ENCODE measurements at places on chromosomes 1 and 21.
A peak's percentile ranks its signal among the peaks of the same experiment; 100 is the strongest.

DNA sequence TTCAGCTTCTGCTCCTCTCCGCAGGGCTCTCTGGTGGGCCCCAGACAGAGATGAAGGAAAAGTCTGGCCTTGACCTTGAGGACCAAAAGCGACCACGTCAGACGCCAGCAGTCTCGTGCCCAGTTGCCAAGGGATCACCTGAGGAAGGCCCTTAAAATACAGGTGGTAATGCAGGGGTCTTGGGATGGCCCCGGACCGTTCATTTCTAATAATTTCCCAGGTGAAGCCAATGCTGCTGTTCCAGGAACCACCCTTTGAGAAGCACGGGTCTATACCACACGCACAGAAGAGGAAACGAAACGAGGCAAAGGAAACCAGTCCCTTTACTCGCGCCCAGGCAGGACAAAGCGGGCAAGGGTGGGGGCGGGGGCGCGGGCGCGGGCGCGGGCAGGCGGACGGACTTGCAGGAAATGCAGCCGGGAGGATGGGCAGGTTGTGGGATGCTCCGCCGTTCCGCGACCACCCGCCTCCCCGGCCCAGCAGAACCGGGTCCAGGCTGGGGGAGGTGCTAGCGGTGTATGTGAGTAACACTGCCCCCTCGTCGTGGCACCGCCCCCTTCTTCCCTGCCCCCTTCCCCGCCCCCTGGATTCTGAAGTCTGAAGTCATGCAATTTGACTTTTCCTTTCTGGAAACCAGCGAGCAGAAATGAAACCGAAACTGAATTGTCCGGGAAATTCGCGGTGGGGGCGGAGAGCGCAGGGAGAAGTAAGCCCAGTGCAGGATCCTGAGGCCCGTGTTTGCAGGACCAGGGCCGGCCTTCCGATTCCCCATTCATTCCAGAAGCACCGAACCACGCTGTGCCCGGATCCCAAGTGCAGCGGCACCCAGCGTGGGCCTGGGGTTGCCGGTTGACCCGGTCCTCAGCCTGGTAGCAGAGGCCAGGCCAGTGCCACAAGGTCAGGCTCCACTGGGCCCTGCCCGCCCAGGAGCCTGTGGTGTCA lies 5.8 kb upstream of the MX1 start:
- peak; percentile 76 for DNase-seq

- DNase-seq = no peak
These were observed 2.4 kb downstream of the ICMT start for GRCh38 chr1:6233376-6233775.

- DNase-seq = no peak
These were observed 9.9 kb downstream of the GPR3 start for GRCh38 chr1:27402349-27402754.

DNA sequence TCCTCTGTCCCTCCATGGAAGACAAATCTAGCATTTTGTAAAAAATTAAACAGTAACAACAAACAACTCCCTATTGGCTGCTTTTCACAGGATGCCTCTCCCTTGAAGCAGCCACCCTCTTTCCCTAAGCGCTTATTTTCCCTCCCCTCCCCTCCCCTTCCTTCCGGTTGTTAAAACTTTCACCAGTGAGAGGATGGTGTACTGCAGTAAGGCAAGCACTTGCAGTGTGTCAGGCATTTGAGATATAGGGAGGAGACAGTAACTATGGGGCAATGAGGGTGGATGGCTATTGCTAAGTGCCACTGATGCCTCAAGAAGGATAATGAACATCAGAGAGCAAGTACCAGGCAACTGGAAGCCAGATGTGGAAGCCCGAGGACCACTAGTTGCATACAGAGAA lies 19.1 kb upstream of the KIAA1614 start:
- no peak for DNase-seq

DNA sequence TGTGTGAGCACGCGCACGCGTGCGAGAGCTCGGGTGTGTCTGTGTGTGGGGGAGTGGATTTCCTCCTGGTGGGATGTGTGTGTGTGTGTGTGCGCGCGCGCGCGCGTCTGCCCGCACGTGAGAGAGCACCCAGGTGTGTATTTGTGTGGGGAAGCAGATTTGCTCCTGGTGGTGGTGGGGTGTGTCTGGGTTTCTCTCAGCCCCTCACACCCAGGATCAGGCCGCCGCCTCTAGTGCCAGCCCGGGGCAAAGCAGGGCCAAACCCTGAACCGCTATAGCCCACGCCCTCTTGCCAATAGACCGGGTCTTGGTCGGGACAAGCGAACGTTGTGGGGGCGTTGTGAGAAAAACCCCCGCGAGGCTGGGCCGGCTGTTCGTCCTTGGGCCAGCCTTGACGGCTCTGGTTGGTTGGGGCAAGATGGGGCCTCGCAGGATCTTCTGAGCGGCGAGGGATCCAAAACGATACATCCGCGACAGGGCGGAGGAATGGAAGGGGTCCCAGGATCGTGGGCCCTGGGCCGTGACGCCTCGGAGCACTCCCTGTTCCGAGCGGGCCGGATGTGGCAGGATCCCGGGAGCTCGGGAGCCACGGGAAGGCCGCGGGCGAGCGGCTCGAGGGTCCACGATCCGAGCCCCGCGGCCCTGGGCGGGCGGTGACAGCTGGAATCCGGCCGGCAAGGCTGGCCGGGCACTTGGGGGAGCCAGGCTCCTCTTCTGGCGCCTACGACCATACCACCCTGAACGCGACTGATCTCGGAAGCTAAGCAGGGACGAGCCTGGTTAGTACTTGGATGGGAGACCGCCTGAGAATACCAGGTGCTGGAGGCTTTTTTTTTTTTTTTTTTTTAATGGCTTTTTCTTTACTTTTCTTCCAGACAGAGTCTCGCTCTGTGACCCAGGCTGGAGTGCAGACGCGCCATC lies 68.2 kb downstream of the RNF187 start:
- DNase-seq = no peak

- no peak for DNase-seq
These were observed 36.1 kb downstream of the SLC45A1 start for GRCh38 chr1:8354038-8354437.

GRCh38 chr1:164743976-164744375 lies 185.0 kb downstream of the PBX1 start:
- no peak for DNase-seq

GRCh38 chr1:90952906-90953305 lies 68.9 kb downstream of the ZNF644 start:
- DNase-seq = no peak

DNA sequence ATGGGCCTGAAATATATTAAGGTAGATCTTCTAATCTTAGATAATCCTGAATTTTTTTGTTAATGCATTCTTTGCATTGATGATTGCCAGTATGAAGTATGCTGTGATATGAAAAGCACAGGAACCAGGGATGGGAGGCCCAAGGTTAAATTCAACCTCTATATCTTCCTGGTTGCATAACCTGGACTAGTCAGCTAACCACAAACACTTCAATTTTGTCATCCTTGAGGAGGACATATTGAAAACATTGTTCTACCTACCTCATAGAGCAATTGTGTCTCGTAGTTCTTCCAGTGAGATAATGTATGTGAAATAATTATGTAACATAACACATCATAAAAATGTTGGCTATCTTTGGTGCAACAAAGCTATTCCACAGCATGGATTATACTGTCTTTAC lies 25.6 kb downstream of the PDC start:
- DNase-seq = no peak

GRCh38 chr1:58573705-58574591 lies 3.1 kb downstream of the TACSTD2 start:
- DNase-seq = peak; percentile 49

DNA sequence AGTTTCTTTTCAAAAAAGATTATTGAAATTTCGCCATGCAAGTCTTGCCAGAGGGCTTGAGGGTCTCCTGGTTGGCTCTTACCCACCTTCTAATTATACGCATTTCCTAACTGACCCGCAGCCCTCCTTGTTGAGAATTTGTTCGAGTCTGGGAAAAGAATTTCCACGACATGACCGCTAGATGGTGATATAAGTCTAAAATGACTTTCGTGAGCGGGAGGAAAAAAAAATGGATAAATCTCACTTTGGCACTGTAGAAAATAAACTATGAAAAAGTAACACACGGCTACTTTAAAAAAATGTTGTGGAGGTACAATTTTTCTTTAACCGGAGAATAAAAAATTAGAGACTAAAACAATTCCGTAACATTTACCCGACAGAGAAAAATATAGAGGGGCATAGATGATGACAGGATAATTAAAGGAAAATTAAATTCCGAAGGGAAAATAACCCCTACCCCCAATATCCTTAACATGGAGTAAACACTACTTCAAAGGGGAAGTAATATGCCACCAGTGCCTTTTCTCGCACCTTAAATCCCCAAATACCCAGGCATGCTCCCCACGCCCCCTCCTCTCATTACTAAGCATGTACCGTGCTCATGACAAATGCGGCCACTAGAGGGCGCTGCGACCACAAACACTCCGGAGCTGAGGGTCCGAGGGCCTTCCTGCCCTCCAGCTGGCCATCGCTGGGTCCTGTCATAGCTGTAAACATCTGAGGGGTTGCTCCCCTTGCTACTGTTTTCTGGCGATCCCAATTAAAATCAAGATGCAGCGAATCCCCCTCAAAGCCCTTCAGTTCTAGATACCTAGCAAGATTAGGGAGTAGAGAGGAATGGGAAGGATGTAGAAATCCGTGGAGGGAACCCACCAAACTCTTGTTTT lies 266.9 kb downstream of the ASTN1 start:
- peak; percentile 62 for DNase-seq

- no peak for DNase-seq
These were observed 315.5 kb upstream of the DEPDC1 start for GRCh38 chr1:68812333-68812732.

- no peak for DNase-seq
These were observed 1.5 kb upstream of the SPATC1L start for GRCh38 chr21:46185716-46186115.

DNA sequence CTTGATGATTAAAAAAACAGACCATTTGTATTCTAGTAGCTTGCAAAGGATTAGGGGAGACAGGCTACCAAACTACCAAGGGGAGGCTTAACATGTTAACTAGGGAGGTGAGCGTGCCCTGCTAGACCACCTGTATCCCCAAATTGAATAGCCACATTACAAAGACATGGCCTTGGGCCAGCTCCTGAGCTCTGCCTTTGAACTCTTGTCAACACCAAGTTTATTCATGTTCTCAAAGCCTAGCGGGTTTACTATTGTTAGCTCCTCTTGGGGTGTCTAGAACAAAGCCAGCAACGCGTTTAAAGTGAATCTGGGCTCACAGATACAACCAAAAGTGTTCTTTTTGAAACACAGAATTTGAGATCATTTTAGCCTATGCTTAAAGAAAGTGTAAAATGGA lies 36.3 kb downstream of the SMYD2 start:
- no peak for DNase-seq

- no peak for DNase-seq
These were observed 232.6 kb downstream of the COL11A1 start for GRCh38 chr1:102875756-102876155.

DNA sequence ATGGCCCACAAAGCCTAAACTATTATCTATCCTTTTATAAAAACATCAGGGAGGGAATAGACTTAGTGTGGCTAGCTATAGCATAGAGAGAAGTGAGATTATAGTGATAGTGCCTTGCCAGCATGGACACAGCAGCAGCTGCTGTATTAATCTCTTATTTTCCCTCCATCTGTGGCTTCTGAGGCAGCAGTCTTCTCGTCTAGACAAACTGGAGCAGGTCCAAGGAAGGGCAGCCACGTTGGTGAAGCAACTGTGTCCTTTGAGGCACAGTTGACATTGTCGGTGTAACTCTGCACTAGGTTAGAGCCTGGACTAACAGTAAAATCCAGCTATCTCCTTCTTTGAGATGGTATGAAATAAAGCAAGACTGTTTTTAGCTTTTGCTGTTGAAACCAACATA lies 131.3 kb downstream of the CACHD1 start:
- no peak for DNase-seq

GRCh38 chr1:205061665-205062069 lies 18.7 kb downstream of the CNTN2 start:
- DNase-seq = peak; percentile 72

- no peak for DNase-seq
These were observed 93.9 kb downstream of the STUM start for GRCh38 chr1:226642421-226642820.

- DNase-seq = no peak
These were observed 21.5 kb upstream of the LYST start for GRCh38 chr1:235888119-235888643.

DNA sequence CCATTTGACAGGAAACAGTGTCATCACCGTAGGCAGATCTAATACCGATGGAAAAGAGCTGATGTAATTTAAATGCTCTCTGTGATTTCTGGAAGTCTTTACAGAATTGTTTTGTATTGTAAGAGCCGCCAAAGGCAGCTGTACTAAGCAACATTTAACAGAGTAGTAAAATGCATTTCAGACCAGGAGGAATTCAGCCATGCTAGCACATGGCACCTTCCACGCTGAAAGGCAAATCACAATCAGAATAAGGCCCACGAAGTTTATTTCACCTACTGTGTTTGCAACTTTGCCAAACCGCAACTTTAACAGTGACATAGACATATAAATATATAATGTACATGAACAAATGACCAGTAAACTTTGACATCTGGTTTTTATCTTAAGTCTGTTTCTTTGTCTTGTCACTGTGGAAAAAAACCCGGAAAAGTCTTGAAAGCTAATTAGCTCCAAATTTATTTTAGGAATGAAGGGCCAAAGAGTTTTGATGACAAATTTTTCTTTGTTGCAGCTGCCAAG lies 26.1 kb upstream of the DISC1 start:
- DNase-seq = no peak

- no peak for DNase-seq
These were observed 10.0 kb downstream of the LAMC1 start for GRCh38 chr1:183033205-183033604.

DNA sequence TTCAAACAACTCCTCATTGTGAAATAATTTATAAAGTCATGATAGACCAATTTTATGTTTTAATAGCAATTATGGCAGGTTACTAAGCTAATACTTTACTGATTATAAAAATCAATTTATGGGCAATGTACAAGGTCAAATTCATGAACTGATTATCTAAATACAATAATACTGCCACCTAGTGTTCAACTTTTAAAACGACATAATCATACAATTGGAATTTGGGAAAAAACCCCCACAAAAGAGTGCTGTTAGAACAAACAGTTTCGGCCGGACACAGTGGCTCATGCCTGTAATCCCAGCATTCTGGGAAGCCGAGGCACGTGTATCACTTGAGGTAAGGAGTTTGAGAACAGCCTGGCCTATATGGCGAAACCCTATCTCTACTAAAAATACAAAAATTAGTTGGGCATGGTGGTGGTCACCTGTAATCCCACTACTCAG lies 14.0 kb downstream of the GTF2B start:
- DNase-seq = peak; percentile 10

- no peak for DNase-seq
These were observed 17.7 kb downstream of the AGRN start for GRCh38 chr1:1037366-1038327.

GRCh38 chr1:107776900-107777663 lies 187.9 kb downstream of the VAV3 start:
- peak; percentile 50 for DNase-seq

- no peak for DNase-seq
These were observed 103.3 kb upstream of the DEPDC1 start for GRCh38 chr1:68600049-68600661.

DNA sequence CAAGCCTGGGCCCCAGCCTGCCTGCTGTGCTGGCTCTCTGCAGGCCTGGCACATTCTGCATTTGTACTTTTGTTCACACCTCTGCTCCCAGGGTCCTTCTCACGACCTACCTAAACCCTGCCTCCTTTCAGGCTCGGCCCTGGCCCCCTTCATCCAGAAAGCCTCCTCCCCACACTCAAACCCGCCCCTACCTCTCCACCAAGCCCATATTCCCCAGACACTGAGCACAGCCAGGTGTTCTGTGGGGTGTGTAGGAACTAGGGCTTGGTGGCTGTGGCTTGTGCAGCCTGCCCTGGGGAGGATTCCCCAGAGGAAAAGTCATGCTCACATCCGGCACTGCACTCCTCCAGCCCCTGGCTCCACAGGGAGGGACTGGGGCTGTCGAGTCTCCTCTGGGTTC lies 8.2 kb upstream of the MIXL1 start:
- no peak for DNase-seq

Data from DMS79 treated with DMSO at 0.1 percent for 48 hours (cell line).